ENCODE measurements at places on chromosomes 12 and 14.

DNA sequence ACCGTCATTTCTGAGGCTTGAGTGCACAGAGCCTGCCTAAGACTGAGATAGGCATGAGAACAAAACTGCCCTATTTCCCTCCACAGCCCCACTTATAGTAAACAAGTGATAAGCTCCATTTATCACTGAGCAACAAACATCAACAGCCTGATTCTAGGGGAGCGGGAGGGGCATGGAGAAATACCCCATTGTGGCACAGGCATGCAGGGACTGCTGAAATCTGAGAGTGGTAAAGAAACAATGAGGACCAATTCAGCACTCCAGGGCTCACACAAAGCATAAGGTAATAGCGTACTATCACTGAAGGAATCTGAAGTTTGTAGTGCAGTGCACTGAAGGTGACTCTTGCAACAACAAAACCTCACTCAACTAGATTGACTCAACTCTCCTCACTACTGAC is 186.7 kb downstream of the ANO2 start:
- DNase-seq = no peak

GRCh38 chr14:106174206-106174605 is 647.8 kb downstream of the TMEM121 start:
- no peak for DNase-seq

- DNase-seq = no peak
These were observed 29.6 kb upstream of the BICDL1 start for GRCh38 chr12:119959435-119959834.

- no peak for DNase-seq
These were observed 125.1 kb downstream of the APAF1 start for GRCh38 chr12:98770230-98770629.

GRCh38 chr14:72582582-72582981 is 311.3 kb downstream of the DPF3 start:
- no peak for DNase-seq

DNA sequence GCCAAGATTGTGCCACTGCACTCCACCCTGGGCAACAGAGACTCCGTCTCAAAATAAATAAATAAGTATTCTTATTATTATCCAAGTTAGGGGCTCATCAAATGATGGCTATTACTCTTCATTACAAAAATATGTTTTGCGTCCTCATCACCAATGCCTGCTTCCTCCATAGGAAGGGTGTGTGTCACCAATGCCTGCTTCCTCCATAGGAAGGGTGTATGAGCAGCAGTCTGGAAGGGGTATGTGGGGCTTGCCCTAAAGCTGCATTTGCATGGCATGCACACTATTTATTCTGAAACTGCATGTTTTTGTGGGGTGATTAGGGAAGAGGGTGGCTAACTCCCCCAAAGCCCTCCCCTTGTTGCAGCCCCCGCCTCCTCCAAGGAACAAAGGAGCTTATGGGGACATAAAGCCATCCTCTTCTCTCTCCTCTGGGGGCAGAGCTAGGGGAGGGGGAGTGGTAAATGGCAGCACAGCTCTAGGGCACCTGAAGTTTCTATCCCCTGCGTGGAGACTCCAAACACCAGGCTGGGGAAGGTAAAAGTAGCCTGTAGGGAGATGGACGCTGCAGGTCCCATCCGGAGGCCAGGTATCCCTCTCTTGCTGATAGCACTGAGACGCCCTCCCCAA is 1.3 kb downstream of the CAMKK2 start:
- DNase-seq = no peak

GRCh38 chr12:2495417-2496112 is 299.2 kb upstream of the FKBP4 start:
- no peak for DNase-seq

DNA sequence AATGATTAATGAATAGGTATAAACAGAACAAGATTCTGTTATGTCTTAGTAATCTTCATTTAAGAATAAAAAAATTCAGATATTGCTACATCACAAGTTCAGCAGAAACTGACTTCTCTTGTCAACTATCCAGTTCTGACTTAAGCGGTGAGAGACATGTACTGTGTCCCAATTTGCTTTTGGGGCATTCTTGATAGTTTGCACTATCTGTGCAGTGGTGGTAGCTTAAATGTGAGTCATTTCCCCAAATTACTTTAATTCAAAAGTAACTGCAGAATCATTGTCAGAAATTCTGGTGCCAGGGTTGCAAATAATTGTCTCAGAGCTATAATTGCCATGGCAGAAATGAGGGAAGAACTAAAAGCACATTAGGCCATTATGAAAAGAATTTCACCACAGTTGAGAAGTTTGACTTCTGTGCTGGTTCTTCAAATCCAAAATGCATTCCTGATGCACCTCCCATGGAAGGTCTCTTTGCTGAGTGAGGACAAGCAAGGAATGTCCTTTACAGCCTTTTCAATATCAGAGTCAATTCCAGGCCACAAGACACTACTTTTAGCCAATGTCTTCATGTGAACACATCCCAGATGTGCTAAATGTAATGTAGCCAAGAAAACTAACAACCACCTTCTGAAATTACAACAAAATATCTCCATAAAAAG is 304.7 kb downstream of the SSPN start:
- DNase-seq = no peak

DNA sequence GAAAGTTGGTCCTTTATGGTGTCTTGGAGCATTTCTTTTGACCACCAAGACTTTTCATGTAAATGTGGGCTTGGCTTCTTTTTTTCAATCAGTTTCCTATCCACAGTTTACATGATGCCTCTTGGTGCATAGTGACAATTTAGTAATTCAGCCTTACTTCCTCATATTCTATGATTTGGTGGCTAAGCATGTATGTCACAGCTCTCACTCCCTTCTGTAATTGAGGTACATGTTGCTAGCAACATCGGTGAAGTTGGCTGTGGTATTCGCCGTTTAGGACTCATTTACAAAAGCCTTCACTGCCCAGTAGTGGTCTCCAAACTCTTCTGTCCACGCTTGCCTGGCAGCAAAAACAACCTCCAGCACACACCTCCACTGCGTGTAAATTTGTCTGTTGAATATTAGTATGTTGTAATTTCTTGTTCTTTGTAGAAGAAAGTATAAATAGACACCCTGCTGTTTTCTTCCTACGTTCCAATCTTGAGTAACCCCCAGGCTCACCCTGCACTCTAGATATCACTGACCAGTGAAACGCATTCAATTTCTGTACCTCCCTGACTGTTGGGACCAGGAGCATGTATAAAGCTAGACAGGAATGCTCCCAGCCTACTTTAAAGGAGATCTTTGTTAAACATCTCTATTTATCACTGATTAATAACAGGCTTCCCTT is 90.4 kb downstream of the PPP2R5C start:
- DNase-seq = no peak

DNA sequence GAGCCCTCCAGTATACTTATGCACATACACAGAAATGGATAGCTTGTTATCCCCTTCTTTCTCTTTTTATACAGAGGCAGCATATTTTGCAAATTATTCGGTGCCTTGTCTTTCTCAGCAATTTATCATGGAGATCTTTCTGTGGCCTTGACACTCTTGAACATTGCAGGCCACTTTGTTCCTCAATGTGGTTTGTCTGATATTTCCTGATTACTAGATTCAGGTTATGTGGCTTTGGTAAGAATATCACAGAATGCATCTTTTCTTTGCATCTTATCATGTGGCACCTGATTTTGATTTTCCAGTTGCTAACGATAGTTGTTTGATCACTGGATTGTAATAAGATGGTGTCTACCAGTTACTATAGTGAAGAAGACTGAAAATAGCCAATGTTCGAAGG is 7.1 kb upstream of the SNRPF start:
- no peak for DNase-seq

- no peak for DNase-seq
These were observed 19.4 kb downstream of the TPH2 start for GRCh38 chr12:71958056-71958455.

DNA sequence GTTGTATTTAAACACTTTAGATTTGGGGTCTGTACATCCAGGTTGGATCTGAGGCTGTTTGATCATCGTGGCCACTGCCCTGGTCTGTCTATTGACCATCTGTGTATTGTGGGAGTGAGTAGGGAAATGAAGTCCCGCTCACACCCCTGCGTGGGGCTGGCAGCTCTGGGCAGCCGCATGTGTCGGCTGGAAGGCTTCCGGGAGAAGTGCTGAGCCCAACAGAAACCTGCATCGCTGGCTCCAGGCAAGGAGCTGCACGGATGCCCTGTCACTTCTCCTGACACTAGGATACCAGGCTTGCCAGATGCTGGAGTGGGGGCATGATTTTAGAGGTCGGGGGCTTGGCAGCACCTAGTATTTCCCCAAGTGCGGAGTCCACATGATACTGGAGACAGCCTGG is 93.6 kb downstream of the PHETA1 start:
- no peak for DNase-seq

DNA sequence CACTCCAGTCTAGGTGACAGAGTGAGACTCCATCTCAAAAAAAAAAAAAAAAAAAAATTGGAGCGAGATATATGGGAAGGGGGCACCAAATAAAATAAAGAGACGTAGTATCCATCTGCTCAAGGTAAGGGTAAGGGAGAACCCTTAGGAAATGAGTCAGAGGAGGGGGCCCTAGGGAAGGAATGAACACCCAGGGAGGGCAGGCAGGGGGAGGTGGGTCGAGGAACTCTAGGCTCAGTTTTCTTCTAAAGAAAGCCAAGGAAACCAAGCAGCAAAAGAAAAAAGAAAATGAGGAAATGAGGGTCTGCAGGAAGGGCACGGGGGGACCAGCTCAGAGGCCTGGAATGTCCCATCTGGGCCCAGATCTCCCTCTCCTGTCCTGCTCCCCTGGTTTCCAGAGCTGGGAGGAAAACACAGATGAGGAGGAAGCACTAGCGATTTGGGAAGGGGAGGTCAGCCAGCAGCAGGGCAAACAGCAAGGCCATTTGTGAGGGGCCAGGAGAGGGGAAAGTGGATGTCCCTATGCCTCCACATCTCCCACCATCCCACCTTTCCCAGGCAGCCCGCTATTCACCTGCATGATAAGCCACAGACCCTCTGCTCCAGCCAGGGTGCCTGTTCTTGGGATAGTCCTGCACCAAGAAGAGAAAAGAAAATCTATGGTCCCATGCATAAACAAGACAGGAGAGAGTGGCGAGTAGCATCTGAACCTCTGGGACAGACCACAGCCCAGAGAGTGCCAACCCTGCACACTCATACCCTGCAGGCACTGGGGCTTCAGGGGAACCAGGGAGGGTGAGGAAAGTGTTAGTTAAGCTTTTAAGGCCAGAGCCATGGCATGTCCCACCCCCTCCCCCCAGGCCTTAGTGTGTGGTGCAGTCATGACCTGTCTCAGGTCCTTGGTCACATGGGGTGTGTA is 11.9 kb downstream of the SPRYD3 start:
- no peak for DNase-seq

- peak; percentile 14 for DNase-seq
These were observed 16.3 kb downstream of the GXYLT1 start for GRCh38 chr12:42128327-42128726.

- no peak for DNase-seq
These were observed 104.0 kb upstream of the ATF1 start for GRCh38 chr12:50659690-50660424.

DNA sequence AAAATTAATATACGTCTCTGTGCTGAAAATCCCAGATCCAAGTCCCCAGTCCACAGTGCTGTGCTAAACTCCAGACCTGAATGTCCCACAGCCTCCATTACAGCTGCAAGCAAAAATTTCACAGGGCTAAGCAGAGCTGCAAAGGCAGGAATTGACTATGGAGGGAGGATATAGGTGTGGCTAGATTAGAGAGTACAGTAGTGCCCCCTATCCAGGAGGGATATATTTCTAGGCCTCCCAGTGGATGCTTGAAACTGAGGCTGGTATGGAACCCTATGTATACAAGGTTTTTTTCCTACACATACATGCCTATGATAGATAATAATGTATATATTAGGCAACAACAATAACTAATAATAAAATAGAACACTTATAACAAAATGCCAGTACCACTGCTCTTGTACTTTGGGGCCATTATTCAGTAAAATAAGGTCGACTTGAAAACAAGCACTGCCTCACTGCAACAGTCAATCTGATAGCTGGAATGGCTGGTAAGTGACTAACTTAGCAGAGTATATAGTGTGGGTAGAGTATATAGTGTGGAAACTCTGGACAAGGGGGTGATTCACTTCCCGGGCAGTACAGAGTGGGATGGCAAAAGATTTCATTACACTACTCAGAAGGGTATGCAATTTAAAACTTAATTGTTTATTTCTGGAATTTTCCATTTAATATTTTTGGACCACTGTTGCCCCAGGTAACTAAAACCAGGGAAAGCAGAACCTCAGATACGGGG is 82.7 kb downstream of the C14orf132 start:
- DNase-seq = peak; percentile 68

DNA sequence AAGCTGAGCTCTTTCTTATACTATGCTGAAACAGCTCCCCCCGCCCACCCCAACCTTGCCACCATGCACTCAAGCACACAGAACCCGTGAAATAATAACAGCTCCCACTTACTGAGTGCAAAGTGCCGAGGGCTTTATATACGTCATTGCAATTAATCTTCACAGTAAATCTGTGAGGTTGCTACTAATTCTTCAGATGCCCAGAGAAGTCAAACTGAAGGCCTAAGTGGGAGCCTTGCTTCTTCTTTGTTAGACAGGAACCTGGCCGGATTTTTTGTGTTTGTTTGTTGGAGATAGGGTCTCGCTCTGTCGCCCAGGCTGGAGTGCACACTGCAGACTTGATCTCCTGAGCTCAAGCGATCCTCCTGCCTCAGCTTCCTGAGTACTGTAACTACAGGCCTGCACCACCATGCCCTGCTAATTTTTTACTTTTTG is 34.0 kb downstream of the VCPKMT start:
- no peak for DNase-seq

DNA sequence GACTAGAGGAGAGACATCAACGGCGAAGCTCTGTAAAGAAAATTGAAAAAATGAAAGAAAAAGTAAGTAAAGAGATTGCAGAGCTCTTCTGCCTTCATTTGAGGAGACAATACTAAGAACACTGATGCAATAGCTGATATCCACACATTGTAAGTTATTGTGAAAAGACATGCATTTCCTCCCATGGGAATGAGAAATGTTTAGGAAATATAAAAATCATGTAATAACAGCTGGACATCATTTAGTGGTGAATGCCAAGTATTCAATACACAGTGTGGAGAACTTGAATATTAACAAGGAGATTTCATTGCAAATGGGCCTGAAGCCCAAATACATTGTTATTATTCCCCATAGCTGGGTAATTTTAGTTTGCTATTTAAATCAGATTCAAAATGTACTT is 179.2 kb downstream of the KICS2 start:
- DNase-seq = peak; percentile 88

DNA sequence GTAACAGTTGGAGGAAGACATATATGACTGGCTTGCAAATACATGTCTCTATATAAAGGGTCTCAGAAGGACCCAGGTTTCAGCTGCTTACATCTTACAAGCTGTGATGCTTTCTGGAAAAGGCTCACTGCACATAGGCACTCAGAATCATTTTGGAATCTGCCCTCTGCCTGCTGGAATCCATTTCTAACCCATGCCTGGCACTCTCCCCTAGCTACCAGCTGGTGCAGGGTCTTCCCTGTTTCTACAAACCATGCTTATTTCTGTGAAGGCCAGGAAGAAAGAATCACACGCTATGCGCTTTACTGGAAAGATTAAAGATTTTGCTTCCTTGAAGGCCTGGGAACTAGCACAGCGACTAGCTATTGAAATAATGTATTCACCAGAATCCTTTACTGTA is 151.3 kb downstream of the DICER1 start:
- DNase-seq = no peak

All from fibroblast of skin of right quadriceps (primary cell).